ENCODE measurements at places on chromosomes 13 and 19.

GRCh38 chr13:112200200-112200599, 133.3 kb downstream of the SOX1 start:
- no peak for DNase-seq

- no peak for DNase-seq
These were observed 101.2 kb upstream of the RAP2A start for GRCh38 chr13:97332742-97333141.

DNA sequence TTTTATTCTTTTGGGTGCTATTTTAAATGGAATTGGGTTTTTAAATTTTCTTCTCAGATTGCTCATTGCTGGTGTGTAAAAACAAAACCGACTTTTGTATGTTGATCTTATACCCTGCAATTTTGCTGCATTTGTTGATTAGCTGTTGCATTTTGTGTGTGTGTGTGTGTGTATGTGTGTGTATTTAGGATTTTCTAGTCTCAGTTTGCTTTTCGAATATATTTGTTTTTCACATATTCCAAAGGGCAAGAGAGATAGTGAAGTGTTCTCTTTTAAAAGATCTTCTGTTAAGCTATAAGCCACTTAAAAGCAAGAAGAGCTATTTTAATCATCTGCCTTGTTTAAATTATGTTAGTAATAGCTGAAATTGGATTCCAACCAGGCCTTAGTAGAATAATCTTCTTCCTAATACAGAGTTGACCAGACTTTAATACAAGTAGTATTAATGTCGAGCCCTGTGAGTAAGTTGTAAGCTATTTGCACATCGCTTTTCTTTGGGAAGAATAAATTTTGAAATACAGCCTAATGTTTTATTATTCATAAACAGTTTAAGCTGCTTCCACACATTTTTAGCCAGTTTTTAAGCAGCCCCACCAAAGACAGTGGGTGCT, 57.4 kb downstream of the TM9SF2 start:
- peak; percentile 54 for DNase-seq

DNA sequence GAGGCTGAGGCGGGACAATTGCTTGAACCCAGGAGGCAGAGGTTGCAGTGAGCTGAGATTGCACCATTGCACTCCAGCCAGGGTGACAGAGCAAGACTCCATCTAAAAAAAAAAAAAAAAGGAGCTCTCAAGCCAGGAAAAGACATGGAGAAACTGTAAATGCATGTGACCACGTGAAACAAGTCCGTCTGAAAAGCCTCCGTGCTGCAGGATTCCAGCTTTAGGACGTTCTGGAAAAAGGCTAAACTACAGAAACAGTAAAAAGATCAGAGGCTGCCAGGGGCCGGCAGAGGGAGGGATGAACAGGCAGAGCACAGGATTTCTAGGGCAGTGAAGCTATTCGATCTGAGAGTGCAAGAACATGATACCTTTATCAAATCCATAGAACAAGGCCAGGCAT, 40.7 kb upstream of the NDUFS7 start:
- no peak for DNase-seq

- DNase-seq, result no peak
These were observed 3.3 kb downstream of the RNASEH2B start for GRCh38 chr13:50912851-50913250.

- DNase-seq, result no peak
These were observed 56.5 kb downstream of the TDRD3 start for GRCh38 chr13:60453490-60453889.

GRCh38 chr19:50741179-50741933, 18.2 kb downstream of the CLEC11A start:
- no peak for DNase-seq

GRCh38 chr13:51261610-51262249, 39.5 kb downstream of the FAM124A start:
- DNase-seq, result no peak

DNA sequence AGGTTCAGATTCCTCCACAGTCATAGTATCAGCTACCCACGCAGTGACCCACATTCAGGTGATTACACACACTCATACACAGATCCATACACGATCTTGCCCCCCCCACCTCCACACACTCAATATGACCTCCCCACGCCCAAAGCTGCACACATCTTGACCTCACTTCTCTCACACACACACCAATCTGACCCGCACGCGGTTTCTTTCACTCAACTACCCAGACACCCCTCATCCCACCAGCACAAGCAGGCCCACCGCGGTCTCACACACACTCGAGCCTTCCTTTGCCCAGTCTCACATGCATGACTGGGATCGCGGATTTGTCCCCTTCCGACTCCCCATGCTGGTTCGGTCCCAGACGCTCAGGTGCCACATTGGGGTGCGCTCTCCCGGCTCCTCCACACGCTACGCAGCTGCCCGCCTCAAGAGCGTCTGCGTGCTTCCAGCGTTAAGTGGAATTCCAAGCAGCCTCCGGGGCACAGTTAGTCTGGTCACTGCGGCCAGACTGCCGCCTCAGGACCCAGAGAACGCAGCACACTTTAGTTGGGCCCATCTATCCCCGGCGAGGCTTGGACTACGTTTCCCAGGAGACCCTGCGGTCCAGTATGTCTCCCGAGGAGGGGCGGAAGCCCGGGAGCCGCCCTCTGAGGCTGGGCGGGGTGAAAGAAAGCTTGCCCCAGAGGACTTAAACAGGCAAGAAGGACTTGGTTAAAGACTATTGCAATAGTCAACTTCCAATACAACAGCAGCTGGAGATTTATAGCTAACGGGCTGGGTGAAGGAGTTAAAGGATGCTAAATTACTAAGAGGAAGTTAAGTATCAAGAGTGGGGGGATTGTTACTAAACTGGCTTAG, 746 bp upstream of the ZNF345 start:
- peak; percentile 85 for DNase-seq

- DNase-seq, result no peak
These were observed 667 bp upstream of the MBNL2 start for GRCh38 chr13:97221466-97221865.

DNA sequence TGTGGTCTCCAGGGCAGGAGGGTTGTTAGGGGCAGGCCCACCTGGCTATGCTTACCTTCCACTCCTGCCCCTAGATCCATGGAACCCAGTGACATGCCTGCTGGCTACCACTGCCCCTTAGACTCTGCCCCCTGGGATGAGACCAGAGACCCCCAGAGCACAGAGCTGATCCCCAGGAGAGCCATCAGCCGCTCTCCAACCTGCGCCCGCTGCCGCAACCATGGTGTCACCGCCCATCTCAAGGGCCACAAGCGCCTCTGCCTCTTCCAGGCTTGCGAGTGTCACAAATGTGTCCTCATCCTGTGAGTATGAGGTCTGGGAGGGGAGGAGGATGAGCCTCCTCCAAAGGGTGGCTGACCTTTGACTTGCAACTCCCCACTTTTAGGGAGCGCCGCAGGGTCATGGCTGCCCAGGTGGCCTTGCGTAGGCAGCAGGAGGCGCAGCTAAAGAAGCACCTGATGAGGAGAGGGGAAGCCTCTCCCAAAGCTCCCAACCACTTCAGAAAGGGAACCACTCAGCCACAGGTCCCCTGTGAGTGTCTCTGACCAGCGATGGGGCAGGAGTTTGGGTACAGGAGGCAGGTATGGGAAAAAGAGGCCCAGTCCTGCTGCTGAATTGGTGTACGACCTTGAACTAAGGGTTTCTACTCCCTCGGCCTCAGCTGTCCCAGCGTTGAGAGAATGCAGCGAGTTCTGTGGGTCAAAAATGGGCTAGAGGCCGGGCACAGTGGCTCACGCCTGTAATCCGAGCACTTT, 2.7 kb downstream of the DMRTC2 start:
- no peak for DNase-seq

DNA sequence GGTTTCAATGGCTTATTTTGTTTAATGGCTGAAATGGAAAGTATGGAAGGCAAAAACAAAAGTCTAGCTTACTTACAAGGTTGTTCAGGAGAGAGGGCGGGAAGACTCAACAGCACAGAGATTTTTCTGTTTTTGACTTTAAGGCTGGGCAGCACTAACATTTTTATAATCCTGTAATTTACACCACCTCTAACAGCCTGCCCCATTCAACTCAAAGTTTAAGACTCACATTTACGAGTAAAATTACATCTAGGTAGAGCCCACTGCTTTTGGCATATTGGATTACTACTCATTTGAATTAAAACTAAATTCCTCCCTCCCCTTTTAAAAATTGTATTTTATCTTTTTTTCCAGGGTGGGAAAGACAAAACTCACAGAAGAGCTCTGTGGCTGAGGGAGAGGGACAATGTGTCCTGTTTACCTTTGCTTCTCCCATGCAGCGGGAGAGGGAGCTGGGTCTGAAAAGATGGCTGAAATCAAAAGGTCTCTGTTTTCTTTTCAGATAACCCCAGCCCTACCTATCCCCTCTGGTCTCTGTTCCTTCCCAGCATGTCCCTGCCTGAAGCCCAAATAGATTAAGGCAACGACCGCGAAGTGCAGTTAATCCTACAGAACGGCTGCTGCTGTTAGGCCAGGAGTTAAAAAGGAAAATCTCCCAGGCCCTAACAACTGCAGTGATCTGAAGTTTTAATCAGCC, 6.6 kb downstream of the EFNB2 start:
- no peak for DNase-seq

DNA sequence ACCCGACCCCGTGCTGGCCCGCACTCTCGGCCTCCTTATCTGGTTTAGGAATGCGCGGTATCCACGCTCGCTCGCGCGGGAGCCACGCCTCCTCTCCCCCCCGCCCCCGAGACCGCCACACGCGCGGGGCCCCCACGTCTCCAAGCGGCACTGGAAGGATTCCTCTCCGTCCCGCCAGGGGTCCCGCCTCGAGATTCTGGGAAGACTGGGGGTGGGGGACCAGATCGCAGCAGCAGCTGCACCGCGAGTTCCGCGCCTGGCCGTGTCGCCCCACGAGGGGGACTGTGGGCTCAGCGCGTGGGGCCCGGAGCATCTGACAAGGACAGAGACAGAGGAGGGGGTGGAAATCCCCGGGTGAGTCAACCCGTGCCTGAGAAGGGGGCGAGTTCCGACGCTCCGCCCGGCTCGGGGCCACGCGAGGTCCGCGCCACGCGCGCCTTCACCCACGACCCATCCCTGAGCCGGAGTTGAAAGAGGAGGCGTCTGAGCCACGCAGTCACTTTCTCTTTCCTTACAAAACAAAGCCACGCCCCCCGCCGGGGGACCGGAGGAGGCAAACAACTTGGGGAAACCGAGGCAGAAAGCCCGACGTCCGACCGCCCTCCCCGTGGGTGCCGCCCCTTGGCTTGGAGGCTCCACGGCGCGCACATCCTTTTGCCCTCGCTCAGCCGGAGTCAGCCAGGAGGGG, 814 bp downstream of the S1PR2 start:
- DNase-seq, result no peak

GRCh38 chr19:48835734-48836088, 580 bp downstream of the HSD17B14 start:
- peak; percentile 82 for DNase-seq

DNA sequence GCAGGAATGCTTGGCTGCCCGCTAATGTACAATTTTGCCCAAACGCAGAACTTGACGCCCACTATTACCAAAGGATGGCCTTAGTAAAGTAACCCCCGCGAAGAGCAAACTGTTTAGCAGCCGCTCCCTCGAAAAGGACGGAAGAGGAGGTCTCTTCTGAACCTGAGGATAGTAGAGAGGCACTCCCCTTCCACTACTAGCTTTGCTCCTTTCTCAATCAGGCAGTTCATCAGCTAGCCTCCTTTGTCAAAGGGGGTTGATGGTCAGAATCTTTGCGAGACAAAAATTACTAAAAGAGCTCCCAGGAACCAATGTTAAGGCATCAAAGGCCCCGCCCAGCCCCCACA, 534 bp downstream of the CAB39L start:
- peak; percentile 40 for DNase-seq

GRCh38 chr19:23403581-23404324, 8.5 kb upstream of the ZNF91 start:
- peak; percentile 87 for DNase-seq

GRCh38 chr13:110627351-110627750, 12.0 kb downstream of the NAXD start:
- no peak for DNase-seq

DNA sequence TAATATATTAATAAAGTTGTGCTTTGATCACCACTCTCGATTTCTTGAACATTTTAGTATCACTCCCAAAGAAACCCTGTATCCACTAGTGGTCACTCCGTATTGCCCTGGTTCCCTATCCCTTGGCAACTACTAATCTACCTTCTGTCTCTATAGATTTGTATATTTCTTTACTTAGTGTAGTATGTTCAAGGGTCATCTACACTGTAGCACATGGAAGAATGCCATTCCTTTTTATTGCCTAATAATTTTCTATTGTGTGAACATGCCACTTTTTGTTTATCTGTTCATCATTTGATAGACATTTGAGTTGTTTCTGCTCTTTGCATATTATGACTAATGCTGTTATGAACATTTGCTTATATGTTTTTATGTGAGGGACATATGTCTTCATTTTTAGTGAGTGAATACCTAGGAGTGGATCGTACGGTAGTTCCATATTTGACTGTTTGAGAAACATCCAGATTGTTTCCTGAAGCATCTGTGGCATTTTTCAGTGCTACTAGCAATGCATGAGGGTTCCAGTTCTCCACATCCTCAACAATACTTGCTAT, 254.0 kb downstream of the GPC6 start:
- peak; percentile 28 for DNase-seq

DNA sequence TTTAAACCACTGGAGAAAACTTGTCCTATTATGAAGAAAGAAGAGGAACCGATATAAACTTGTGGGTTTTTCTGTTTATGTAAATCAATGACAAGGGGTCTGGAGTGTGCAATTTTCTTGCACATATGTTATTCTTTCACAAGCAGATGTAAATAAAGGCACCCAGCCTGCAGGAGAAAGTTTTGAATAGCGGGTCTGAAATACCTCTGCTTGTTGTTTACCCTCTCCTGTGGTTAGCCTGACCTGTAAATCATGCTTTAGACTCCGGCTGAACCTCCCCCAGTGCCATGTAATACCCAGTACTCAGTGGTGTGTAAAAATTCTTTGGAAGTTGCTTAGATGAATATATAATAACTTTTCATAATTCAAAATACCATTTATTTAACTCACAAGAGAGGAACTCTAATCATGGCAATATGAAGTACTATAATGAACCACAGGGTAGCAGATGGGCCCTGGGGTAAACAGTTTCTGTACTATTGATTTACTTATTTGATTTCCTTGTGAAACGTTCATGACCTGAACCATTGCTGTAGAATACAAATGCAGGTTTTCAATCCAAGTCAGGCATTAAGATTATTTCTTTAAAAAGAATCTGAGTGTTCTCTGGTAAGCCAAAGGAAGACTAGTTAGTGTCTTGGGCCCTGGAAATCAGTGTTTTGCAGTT, 245.1 kb downstream of the LMO7 start:
- DNase-seq, result no peak

DNA sequence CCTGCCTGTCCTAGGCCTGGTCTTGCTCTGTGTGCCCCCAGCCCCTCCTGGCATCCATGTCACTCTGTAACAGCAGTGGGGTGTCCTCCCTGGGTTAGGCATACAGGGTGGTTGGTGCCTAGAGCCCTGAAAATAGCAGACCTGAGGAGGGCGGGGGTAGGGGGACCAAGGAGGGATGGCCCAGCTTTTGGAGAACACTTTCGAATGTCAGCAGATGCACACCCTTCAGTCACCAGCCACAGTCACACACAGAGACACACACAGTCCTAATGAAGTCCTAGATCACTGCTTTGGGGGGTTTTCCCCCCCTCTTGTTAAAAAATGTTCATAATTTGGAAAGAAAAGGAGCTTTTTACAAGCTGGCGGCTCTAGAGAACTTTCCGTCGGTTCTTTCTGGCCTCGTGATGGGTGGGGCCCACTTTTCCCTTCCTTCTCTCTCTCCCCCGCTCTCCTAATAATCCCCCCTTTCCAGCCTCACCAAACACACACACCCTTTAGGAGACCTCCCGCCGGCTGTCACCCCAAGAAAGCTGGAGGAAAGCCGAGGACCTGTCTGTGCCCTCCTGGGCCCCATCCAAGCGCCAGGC, 47.9 kb downstream of the LYL1 start:
- no peak for DNase-seq

- no peak for DNase-seq
These were observed 4.6 kb downstream of the LRRC4B start for GRCh38 chr19:50563597-50563996.
